ENCODE measurements at places on chromosomes 11 and 22.

DNA sequence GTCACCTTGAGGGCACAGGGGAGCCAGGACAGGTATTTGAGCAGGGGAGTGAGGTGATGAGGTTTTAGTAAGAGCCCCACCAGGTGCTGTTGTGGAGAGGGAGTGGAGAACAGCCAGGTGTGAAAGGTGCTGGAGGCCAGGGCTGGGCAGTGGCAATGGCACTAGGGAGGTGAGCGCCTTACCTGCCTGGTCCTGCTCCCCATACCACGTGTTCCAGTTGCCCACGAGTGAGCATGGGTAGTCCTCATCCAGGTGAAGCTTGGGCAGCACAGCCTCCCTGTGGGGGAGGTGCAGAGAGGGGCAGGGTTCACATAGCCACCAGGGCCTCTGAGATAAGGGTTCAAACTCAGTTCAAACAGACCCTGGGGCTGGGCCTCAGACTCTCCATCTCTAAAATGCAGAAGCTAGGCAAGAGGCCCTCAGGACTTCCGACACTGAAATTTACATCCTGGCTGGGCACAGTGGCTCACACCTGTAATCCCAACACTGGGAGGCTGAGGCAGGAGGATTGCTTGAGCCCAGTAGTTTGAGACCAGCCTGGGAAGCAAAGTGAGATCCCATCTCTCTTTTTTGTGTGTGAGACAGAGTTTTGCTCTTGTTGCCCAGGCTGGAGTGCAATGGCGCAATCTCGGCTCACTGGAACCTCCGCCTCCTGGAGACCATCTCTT, 11.8 kb downstream of the NIPSNAP1 start:
- DNase-seq = no peak

DNA sequence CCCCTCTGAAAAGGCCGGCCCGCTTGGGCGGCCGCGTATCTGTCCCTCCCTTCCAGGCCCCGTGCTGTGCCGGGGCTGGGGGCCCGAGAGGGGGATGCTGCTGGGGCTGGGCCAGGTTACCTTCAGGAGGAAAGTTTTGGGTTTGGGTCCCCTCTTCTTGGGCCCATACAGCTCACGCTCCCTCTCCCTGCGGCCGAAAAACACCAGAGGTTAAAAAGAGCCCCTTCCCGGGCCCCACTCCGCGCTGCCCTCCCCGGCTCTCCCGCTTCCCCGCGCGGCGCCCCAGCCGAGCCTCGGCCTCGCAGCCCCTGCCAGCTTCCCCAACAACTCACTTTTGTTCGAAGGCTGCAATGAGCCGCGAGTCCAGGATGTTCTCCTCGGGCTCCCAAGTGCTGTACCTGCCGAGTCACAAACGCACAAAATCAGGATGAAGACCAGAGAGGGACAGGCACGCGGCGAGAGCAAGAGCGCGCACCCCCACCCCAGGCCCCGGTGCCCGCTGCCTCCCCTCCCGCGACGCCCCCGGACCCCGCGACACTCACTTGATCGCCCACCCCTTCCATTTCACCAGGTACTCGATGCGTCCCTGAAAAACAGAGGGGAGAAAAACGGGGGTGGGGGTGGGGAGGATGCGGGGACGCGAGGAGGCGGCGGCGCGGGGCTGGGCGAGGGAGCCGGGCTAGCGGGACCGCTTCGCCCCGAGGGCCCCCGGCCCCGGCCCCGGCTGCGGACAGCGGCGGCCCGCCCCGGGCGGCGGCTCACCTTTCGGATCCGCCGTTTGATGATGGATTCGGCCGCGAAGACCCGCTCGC, 450 bp downstream of the CBX6 start:
- no peak for DNase-seq

DNA sequence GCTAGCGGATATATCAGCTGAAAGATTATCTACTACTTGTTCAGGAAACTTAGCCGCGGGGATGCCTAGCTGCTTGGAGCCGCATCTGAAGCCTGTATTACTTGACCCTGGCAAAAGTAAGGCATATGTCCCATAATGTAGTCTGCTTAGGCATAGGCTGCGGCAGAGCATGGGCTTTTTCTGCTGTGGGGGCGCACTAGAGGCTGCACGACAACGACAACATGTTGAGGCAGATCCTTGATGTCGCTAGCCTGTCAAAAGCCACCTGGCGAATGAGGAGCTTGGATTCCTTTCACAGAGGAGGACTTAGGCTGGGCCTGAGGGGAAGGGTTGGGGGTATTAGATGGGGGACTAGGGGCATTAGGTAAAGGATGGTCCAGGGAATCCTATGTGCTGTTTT, 1.1 kb upstream of the OR52N2 start:
- DNase-seq = no peak

- no peak for DNase-seq
Observed at GRCh38 chr11:44835938-44836337, 109.2 kb downstream of the TSPAN18 start.

DNA sequence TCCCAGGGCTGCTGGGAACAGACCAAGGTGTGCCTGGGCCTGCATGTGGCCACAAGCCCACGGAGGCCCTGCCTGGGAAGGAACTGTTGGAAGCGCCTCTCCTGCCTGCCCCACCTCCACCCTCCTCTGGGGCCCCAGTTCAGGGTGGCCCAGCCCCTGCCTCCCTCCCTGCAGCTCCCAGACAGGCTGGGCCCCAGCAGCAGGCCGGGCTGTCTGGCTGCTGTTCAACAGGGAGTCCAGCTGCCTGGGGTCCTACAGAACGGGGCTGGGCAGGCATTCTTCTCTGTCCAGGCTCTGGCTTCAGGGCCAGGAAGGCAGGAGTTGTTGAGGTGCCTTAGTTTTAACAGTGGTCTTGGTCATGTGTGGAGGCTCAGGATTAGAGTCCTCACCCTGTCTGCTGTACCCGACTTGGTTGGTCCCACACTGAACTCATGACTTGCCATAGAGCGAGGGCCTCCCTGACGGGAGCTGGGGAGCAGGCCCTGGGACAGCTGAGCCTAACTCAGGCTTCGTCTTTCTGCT, 11.8 kb downstream of the PRDM11 start:
- DNase-seq = no peak

DNA sequence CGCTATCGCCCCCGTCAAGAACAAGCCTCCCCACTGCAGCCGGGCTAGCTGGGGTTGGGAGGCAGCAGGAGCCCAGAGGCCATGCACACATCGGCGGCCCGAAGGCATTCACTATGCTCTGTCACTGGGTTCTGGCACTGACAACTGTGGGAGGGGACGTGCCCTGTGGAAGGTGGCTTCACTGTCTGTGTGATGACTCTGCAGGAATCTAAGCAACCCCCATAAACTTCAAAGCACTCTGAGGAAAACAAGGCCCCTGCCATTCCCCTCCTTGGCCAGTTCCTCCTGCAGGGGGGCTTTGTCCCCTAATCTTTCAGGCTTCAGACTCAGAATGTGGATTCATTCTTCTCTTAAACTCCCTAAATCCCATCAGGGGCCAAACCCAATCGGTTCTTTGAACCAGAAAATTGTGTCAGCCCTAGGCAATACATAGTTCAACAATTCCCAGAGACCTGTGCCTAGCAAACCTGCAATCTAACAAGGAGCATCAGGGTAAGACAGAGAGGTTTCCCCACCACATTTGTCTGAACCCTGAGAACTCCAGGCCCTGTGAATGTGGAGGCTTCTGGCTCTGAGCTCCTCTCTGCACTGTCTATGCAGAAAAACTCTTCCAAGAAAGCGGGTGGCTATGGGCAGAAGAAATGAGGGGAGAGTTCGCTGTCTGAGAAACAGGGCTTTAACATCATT, 1477.2 kb downstream of the TBC1D22A start:
- no peak for DNase-seq

GRCh38 chr11:124096364-124096763, 18.9 kb upstream of the VWA5A start:
- no peak for DNase-seq

DNA sequence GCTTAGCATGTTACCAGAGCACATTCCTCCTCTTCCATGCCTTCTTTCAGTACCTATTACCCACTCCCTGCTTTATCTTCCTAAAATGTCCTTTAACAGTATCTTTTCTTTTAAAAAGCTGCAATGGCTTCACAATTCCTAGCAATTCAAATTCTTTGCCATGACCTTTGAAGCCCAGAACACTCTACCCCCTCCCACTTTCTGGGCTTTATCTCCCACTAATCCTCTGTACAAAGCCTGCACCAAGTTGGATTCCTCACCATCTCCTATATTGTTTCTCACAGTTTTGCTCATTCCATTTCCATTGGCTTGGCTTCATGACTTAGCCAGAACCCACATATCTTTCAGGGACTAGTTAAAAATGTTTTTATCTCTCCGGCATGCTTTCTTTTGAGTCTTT, 80.9 kb downstream of the FAM76B start:
- DNase-seq = no peak

DNA sequence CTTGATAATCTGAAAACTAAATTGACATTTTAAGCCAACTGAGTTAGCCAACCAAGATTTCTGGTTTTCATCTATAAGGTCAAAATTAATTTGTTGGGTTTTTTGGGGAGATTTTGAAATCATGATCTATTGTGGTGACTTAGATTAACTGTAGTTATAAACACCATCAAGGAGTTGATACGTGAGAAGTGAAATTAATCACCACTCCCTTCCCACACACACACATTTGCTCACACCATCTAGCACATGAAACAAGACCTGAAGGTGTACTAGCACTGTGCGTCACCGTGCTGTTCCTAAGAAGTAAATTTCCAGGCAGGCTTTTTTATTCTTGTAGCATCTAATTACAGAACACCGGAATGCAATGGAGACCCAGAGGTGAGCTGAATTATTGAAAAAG, 2.1 kb downstream of the OR5B21 start:
- no peak for DNase-seq

DNA sequence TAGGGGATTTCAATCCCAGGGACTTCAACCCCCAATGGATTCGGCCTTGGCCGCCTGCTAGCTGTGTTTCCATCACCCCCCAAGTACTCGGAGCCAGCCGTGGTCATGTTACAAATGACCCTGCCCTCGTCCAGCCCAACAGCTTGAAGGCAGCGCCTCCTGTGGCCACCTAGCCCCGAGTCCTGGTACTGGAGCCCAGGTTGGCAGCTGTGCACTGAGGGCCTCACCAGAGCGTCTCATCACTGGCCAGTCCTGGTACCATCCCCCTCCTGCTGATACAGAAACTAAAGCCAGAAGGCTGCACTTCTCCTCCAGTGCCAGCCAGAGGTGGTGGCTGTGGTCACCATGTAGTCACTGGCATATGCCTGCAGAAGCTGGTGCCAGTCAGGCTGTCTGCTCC, 44.9 kb upstream of the FADD start:
- no peak for DNase-seq

DNA sequence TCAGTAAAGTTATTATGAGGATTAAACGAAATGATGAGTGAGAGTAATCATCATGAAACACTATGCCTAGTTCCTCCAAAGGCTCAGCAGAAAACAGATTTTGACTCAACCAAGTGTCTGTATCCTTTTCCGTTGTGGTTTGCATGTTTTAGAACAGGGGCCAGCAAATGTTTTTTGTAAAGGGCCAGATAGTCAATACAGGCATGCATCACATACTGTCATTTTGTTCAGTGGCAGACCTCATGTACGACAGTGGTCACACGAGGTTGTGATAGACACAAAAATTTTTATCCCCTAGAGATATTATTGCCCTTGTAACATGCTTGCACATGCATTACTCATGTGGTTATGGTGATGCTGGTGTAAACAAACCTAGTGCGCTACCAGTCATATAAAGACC, 81.9 kb upstream of the SLC25A18 start:
- peak; percentile 34 for DNase-seq

- peak; percentile 93 for DNase-seq
Observed at GRCh38 chr11:118791111-118791960, at the start of gene DDX6. DDX6 (minus strand) TSS chr11:118791164; CDS start chr11:118786251, 4,913 bp downstream.

GRCh38 chr11:64788321-64789215, 10.2 kb upstream of the SF1 start:
- DNase-seq = no peak

DNA sequence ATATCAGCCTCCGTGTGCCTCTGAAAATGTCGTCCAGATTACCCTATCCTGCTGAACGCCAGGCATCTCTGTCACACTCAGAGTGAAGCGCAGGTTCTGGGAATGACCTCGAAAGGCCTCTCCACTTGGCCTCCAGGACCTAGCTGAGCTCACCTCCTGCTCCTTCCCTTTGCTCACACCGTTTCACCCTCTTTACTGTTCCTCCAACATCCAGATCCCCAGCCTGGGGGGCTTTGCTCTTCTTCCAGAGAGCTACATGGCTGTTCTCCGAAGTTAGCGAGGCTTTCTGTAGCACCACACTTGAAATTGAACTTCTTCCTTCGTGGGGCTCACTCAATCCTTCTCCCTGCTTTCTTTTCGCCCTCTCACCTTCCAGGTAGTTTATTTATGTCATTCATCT, 27.9 kb downstream of the GLB1L2 start:
- DNase-seq = no peak

- no peak for DNase-seq
Observed at GRCh38 chr22:36541831-36542411, 13.0 kb upstream of the EIF3D start.

DNA sequence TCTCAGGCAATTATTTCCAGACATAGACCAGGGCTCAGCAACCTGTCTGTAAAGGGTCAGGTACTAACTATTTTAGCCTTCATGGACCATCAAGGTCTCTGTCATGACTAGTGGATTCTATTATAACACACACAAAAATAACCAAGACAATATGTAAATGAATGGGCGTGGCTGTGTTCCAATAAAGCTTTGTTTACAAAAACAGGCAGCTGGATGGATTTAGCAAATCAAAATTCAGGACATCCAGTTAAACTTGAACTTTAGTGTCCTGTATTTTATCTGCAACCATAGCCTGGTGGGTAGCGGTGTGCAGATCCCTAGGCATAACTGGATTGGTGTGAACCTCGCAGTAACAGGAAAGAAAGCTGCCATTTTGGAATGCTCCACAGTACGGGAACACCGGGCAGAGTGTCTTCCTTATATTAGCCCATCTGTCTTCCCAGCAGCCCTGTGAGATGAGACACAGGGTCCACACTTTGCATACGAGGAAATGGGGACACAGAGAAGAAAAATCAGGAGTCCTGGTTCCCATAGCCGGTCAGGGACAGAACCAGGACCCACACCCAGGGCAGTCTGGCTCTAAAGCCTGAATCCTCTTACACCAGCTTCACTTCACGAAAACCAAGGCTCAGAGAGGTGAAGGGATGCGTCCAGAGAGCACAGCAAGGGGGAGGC, 15.6 kb downstream of the LIF start:
- no peak for DNase-seq

GRCh38 chr22:37289156-37289735, 6.9 kb downstream of the CYTH4 start:
- no peak for DNase-seq

DNA sequence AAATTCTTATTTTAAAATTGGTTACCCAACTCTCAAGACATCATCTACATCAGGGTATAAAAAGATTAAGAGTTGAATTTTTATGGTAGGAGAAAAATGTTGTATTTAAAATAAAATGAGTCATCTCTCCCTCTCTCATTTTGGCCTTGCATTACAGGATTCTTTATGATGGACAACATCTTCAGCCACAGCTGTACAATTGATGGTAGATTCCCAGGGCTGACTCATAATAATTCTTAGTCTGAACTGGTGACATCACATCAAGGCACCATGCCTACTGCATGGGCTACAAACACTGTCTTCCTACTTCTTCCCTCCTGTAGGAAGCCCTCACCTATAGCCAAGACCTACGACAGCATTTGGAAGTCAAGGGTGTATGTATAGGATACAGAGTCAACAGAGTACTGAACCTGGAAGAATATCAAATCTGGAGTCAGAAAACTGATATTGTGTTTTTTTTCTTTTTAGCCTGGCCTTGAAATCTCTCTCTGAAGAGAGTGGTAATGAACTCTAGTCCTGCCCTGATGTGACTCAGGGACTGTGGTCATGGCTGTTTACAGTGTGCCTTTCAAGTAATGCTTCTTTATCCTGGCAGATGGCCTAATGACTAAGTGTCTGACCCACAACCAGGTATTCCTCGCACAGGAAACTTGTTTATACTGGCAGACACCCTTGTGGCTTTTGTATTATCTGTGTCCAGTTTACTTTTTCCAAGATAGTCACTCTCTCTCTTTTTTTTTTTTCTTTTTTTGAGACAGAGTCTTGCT, 32.5 kb downstream of the MRGPRX2 start:
- DNase-seq = no peak

Measured in GM12865 (cell line).